ENCODE measurements at places on chromosomes 4 and X. TPM values are rescaled to one million over a fixed set of nuclear protein-coding genes. Genes with fewer than 3 reads are reported as not detected.

DNA sequence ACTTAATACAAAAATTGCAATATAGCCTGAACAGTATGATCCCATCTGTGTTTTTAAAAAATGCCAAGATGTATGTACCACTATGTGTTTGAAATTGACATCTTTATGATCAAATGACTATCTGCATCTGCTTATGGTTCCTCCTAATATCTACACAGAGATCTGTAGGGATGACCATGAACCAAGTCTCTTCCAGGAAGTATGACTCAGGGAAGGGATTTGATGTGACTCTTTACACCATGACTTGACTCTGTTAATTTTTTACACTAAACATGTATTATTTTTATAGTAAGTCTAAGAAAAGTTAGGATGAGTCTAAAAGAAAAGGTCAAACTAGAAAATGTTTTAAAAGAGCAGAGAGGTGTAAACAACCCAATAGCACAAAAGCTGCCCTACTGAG, 164.0 kb downstream of the SH3KBP1 start:
- DNase-seq = no peak

GRCh38 chr4:147362938-147363337, 118.0 kb upstream of the EDNRA start:
- DNase-seq = peak; percentile 84

DNA sequence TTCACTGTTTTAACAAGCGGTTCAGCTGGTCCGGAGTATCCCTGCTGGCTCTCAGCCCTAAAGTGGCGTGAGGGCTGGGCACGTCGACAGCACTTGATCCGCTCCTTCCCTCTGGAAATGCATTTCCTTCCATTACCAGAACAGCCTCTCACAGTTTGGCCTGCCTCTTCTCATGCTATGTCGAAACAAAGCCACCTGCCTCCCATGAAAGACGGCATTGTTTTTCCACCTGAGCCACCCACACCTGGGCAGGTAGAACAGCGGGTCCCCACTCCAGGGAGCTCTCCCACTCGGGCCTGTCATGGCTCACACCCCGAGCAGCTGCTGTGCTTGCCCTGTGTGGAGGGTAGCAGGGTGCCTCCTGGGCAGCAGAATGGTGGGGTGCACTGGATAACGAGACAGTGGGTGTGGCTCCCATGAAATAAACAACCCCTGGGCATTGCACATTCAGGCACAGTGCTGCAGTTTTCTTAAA, 86.2 kb downstream of the FHDC1 start:
- peak; percentile 38 for DNase-seq

DNA sequence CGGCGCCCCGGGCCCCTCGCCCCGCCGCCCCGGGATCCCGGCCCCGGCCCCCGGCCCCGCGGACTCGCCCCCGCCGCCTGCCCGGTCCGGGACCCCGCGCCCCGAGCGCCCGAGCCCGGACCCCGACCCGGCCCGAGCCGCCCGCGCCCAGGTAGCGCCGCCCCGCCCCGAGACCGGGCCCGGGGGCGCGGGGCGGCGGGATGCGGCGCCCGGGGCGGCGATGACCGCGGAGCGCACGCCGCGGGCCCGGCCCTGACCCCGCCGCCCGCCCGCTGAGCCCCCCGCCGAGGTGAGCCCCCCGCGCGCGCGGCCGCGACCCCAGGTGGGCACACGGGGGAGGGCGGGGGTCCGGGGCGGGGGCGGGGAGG, 224 bp downstream of the FGFRL1 start:
- no peak for DNase-seq

- peak; percentile 11 for DNase-seq
These were observed 81.9 kb downstream of the HPRT1 start for GRCh38 chrX:134541906-134542305.

GRCh38 chr4:186472948-186473347, 82.4 kb downstream of the MTNR1A start:
- peak; percentile 67 for DNase-seq

DNA sequence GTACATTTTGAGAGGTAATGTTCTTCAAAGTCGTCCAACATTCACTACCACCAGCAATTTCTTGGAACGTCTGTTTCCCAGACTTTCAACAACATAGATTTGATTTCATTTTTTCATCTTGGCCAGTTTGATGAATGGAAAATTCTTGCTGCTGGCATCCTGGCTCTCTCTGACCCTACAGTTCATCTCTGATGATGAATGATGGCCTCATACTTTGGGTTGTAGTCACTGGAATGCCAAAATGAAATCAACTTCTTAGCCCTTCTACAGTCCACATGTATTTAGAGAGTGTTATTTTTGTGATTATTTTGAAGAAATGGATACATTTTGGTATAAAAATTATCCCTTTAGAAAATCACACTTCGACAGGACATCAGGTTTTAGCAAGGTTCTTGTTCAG, 8.8 kb downstream of the CHST7 start:
- DNase-seq = no peak

DNA sequence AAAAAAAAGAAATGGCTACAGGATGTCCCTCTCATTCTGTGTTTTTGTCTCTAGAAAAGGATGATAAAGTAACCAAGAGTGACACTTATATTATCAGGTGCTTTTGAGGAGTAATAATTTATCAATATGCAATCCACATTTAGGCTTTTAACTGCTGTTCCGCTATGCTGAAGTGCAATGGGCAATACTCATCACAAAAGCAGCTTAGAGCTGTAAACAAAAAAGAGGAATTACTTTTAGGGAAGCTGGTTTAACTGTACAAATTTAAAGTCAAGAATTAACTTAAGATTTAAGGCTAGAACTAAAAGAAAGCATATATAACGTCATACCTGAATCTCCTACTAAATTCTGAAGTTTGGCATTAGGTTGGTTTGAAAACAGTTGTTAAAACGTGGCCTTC, 93.5 kb upstream of the DDX3X start:
- DNase-seq = no peak

The CFP gene
- total RNA-seq = 1.9 TPM

The SSX4B gene
- total RNA-seq = not detected

The KIAA1210 gene
- 0.10 TPM for total RNA-seq
